ENCODE measurements at places on chromosomes 11 and 22.

- no peak for DNase-seq
Observed at GRCh38 chr11:104819107-104819506, 79.2 kb downstream of the CASP12 start.

DNA sequence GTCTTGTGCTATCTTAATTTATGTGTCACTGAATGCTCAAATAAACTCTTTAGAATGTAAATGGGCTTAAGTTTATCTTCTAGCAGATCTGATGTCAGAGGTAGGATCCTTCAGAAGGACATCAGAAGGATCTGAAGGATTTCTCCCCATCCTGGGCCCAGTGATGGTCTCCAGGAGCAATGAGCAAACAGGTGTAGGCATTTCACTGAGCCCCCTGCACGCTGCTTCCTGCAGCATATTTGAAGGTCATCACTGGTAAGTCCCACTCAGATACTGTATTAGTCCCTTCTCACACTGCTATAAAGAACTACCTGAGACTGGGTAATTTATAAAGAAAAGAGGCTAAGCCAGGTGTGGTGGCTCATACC lies 4.5 kb downstream of the GSTP1 start:
- no peak for DNase-seq

DNA sequence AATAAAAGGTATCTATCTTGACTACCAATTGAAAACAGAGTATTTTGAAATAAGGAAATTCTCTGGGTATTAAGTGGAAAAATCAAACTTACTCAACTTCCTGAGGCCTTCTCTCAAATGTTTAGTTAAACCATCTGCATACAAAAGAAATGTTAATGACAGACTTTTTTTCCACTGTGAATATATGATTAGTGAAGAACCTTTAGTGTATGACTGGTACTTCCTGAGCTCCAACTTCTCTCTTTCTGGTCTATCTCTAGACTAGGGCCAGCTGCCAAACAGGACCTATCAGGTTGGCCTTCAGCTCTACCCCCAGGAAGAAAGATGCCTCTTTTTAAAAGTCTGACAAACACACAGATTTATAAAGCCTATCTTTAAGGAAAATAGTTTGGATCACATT lies 68.8 kb upstream of the SCUBE2 start:
- DNase-seq = no peak

DNA sequence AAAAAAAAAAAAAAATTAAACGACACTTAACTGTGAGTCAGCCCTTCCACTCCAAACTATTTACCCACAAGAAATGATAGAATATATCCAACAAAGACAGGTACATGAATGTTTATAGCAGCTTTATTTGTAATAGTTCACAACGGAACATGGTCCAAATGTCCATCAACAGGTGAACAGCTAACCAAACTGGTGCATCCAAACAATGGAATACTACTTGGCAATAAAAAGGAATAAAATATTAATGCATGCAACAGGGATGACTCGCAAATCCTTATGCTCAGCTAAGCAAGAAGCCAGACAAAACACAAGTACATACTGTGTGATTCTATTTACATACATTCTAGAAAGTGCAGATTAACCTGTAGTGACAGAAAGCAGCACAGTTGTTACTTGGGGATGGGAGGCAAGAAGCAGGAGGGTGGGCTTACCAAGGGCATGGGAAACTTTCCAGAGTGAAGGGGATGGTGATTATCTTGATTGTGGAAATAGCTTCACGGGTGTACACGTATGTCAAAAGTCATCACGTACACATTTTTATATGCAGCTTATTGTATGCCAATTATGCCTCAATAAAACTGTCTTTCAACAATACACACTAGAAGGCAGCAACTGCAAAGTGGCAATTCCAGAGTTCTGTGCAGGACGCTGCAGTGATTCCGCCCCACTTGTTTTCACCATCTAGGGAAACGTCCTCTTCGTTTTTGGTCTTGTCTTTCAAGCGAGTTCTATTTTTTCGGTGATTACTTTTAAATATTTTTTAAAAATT lies 6.7 kb upstream of the SF1 start:
- DNase-seq = no peak

- peak; percentile 75 for DNase-seq
Observed at GRCh38 chr22:37316875-37317371, 34.6 kb downstream of the CYTH4 start.

- DNase-seq = no peak
Observed at GRCh38 chr11:69436041-69436982, 45.2 kb upstream of the LINC01488 start.

DNA sequence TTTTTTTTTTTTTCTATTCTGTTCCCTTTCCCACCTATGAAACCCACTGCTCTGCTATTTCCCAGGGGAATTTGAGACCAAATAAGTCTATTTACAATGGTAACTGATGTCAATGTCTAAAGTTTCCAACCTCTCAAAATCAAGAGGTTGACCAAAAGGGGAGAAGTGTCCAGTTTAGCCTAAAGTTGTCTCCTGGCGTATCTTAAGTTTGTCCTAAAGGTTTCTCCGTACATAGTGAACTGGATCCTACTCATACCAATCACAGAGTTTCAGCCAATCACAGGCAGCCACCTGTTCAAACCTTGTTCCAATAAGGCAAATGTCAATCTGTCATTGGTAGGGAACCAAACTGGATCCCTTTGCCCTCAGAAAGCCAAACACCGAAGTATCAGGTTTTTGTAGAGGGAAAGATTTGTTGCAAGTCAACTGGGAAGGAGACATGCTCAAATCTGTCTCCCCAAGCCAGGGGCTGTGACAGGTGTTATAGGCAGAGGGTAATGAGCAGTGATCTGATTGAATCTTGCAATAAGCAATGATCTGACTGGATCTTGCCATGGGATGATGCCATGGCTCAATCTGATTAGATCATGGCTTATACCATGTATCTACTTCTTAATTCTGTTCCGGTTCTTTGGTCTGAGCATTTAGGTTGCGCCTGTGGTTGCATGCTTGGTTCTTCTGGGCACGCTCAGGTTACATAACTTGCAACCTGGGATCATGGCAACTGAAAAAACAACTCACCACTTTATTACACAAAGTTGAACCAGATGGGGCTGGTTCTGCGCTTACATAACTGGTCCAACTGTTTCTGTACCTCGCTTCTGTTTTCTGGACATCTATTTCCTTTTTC lies 1.1 kb upstream of the VPS37C start:
- peak; percentile 50 for DNase-seq

DNA sequence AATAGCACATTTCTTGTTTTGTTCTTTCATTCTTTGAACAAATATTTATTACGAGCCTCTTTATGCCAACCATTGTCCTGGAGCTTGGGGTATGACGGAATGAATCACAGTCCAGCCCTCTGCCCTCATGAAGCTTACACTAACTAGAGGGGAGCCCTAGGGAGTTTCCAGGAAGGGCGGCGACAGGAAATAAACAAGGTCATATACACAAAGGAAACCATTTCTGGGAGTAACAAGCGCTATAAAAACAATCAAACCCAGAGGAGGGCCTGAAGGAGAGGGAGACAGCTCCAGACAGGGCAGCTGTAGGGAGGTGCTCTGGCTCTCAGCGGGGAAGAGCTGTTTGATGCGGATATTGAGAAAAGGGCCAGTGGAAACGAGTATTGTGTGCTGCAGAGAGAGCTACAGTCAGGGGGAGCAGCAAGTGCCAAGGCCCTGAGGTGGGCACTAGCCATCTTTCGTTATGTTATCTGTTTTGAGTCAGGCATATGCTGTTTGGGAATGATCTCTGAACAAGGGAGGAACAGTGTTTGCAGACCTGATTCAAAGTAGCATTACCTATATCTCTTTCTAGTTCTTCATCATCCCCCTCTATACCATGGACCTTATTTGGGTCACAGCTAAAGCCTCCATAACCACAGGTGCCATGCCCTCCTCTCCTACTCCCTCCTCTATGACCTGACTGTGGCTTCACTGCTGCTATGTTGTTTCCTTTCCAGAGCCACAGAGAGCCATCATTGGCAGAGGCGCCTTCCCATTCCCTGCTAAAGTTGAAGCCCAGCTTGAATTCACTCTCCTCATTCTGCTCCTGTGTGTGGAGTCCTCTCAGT lies 15.3 kb upstream of the ZBTB16 start:
- DNase-seq = no peak

- no peak for DNase-seq
Observed at GRCh38 chr11:89421718-89422117, 69.5 kb downstream of the NOX4 start.

GRCh38 chr11:22431106-22431505 lies 92.9 kb downstream of the SLC17A6 start:
- DNase-seq = no peak

- no peak for DNase-seq
Observed at GRCh38 chr11:127919206-127920000, 668.0 kb downstream of the ETS1 start.

DNA sequence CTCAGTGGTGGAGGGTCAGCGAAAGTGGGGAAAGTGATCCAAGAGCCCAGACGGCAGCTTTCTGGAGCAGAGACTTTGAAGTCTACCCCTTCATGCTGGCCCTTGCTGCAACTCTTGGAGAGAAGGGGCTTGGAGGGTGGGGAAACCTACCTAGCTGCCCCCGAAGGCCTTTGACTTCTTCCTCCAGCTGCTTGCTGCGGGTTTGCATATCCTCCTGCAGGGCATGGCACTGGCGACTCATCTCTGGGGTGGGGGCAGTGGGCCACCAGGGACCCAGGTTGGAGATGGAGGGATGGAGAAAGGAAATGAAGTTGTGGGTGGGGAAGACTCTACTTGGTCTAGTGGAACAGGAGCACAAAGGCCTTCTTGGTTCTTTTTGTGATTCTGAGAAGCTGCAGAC lies 7.7 kb downstream of the NHERF4 start:
- DNase-seq = no peak

GRCh38 chr11:87228820-87229219 lies 191.1 kb downstream of the TMEM135 start:
- no peak for DNase-seq

DNA sequence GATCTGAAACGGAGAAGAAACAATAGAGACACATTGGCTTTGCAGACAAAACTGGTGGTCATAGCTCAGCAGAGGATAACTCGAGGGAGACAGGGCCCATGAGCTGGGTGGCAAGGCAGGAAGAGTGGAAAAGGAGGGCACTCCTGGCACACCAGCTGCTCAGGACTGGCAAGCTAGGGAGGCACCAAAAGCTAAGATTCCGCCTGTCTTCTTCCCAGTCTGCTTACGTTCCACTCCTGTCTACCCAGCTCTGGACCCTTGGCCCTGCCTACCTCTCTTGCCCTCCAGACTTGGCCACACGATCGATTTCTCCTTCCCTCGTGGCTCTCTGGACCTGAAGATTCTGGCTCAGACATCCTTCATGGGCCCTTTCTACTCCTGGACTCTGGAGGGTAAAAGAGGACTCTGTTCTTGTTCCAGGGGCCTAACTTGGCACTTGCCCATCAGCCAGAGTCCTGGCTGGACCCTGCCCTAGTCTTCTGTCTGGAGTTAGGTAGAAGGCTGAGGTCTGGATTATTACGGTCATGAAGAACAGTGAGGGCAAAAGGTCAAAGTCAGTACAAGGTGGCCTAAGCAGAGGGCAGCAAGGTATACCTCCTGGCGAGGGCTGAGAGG lies 115.2 kb upstream of the PITPNB start:
- DNase-seq = no peak

DNA sequence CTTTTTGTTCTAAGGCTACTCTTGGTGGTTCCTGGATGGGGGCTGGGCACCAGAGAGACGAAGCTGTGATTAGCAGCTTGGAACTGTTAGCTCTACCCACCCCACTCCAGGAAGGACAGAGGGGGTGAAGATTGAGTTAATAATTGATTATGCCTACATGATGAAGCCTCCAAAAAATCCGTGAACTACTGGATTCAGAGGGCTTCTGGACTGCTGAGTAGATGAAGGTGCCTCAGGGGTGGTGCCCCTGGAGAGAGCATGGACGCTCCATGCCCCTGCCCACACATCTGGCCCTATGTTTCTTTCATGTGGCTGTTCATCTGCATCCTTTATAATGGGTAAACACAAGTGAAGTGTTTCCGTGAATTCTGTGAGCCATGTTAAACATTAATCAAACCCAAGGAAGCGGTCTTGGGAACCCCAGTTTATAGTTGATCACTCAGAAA lies 47.3 kb upstream of the CYP2D6 start:
- DNase-seq = no peak

DNA sequence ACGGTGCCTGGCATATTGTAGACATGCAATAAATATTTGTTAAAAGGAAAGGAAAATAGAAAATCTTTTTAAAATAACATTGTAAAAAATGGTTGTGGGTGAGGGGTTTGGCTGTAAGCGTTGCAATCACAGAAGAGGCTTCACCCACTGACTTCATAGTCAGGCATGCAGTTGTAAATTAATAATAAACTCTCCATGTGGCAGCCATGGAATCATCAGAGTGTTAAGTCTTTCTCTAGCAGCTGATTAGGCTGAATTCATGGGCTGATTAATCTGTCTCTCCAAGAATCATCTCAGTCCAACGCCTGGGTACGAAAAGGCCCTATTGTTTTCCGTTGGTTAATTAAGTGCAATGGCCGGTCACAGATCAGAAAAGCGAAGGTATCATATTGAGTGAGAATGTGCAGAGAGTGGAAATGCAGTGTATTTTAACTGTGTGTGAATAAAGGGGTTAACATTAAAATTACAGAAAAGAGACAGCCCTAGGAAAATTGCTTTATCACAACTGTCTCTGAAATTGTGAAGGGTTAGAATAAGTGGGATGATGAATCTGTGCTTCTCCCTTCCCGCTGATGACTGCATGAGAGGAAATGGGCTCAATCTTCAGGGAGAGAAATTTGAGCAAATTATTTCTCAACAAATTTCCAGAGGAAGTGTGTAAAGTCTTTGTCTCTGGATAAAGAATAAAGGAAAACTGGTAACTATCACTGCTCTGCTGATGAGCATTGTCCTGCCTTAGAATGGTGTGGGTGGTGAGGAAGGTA lies 269.0 kb downstream of the FAM76B start:
- no peak for DNase-seq

- no peak for DNase-seq
Observed at GRCh38 chr22:20226077-20226716, 41.9 kb downstream of the RTN4R start.

DNA sequence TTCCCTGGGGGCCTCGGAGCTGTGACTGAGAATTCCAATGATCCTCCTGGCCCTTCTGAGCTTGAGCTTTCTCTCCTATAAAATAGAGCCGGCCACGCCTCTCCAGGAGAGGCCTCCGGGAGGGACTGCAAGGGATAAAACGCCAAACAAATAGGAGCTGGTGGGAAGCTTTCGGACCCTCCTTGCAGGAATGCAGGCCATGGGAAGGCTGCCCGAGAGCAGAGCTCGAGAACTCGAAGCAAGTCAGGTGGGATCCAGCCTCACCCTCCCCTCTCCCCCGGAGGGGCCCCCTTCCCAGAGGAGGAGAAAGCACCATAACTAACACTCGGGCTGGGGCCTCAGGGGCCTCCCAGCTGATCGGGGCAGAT lies 34.6 kb downstream of the FLRT1 start:
- DNase-seq = no peak

- no peak for DNase-seq
Observed at GRCh38 chr11:86743223-86744118, 56.9 kb upstream of the PRSS23 start.

GRCh38 chr22:29517215-29517908 lies 36.2 kb downstream of the THOC5 start:
- DNase-seq = no peak

DNA sequence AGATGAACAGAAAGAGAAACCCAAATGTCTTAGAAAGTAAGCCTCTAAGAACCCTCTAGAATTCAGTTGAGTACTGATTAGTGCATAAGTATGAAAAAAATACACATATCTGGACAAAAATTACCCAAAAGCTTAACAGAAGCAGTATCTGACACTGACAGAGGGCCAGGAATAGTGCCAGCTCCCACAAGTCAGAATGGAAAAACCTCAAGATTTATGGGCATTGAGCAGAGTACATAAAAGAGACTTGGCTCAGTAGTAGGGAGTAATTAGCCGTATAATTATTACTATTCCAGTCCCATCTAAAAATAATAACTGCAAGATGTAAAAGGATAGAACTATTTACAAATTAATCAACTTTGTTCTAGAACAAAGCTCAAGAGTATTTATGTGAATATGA lies 834.5 kb downstream of the FAM181B start:
- no peak for DNase-seq
